ENCODE measurements at places on chromosomes 6 and 20.

- DNase-seq: peak; percentile 14
These were observed 6.5 kb upstream of the PERP start for GRCh38 chr6:138113588-138114210.

DNA sequence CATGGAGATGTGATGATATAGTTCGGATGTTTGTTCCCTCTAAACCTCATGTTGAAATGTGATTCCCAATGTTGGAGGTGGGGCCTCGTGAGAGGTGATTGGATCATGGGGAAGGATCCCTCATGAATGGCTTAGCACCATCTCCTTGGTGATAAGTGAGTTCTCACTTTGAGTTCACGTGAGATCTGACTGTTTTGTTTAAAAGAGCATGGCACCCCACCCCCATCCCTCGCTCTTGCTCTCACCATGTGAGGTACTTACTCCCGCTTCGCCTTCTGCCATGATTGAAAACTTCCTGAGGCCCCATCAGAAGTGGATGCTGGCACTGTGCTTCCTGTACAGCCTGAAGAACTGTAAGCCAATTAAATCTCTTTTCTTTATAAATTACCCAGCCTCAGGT is 10.9 kb downstream of the SLC32A1 start:
- no peak for DNase-seq

DNA sequence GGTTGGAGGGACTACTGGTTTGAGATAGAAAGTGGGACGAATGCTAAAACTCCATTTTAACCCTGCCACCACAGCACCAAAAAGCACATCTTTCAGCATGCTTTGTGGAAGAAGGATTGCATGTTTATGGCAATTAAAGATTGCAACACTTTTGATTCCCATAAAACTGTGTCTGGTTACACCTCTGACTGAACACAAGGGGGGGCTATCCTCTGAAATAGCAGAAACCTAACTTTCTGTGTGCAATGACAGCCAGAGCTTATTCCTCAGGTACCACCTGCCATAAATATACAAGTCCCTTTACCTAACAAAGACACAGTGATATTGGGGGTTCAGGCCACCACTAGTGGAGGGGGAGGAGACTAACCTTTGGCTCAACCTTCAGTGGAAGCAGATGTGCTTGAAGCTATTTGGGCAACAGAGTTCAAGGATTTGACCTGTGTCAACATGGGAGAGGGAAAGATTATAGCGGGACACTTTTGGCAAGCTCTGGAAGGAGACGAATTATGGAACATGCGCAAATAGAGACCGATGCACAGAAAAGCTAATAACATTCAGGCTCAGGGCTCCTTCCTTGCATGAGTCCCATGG is 9.6 kb upstream of the PLG start:
- DNase-seq: no peak

DNA sequence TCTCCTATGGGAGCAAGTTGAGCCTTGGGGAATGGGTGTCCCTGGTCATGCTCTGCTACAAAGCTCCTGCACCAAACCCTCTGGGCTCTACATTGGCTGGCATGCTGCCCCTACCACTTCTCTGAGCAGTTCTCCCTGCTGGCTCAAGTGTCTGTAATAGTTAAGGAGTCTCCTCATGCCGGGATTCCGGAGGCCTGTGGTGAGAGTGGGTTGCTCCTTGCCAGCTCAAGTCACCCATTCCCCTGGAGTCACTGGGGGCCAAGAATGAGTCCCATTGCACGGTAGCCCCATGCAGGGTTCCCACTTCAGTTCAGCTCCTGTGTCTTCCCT is 173.9 kb downstream of the PRDM13 start:
- no peak for DNase-seq

DNA sequence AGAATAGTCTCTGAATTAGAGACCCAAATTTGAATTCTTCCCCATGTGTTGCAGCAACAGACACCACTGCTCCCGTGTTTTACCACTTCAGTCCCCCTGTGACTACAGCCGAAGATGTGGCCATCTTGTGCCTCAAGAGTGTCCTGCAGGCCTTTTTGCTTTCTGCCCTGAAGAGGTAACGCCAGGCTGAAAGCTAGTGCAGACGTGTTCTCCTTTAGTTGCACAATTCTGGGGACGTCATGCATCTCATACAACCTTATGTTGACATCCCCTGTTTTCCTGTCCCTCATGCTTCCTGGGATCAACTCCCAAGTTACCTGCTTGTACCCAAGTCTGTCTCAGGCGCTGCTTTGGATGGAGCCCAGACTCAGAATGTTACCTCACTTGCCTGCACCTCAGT is 69.1 kb upstream of the SLC22A23 start:
- no peak for DNase-seq

DNA sequence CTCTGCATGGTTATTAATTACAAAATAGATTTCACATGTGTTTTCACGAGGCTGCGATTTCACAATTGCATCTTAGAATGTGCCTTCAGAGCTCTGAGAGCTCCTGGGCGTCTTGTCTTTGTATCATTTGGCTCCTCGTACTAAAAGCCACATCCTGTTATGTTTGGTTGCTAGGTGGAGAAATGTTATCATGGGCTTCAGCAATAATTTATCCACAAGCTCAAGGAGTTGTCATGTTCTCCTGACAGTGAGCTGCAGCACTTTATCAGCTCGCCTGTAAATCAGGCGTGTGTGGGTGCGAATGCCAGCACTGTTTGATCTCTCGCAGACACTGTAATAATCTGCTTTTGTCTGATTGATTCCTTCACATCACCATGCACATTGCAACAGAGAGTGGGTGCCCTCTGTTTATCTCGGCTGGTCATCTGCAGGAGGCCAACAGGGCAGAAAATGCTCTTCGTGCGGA is 218.6 kb upstream of the ZFP64 start:
- DNase-seq: no peak

- DNase-seq: peak; percentile 81
These were observed 3.7 kb downstream of the PRSS16 start for GRCh38 chr6:27251112-27251605.

- peak; percentile 42 for DNase-seq
These were observed at the start of gene SLC22A3 for GRCh38 chr6:160348223-160349019. Gene SLC22A3, plus strand, starts transcription at chr6:160348378. Its CDS starts 42 bp downstream, at chr6:160348420.

GRCh38 chr6:65461121-65461520 is 245.9 kb downstream of the EYS start:
- DNase-seq: no peak

DNA sequence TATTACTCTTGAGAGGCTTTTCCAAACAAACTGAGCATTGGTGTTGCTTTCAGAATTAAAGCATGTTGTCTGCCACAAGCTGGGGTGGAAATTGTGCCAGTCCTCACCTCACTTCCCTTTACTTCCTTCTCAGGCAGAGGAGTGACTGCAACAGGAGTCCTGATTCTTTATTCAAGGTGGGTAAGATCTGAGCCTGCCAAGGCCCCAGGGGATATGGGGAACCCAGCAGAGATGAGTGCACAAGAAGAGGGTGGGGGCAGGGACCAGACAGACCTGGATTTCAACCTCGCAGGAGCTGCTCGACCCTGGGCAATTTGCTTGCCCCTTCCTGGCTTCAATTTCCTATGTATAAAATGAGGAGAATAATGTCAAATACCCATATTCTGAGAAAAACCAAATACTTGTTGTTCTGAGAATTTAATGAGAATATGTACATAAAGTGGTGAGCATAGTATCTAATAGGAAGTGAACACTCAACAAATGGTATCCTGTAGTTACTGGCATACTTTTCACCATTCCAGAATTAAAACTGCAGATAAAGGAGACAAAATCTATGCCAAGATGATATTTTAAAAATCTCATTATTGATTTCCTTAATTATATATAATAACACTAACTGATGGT is 17.8 kb downstream of the MAN1A1 start:
- DNase-seq: no peak

DNA sequence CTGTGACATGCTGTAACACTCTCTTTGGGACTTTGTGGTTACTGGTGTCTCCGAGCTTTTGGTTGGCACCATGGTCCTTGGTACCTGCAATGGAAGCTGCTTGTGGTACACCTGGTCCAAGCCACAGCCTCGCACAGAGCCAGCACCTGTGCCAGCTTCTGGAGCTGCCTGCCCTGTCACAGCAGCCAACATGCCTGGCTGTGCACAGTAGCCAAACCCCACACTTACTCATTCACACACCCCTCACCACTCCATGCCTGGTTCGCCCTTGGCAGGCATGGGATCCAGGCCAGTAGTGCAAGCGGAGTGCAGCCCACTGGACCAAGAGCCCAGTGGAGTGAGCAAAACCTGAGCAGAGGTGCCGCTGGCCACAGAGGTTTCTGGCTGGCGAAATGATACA is 459.9 kb downstream of the TBC1D32 start:
- no peak for DNase-seq

GRCh38 chr20:47800623-47801022 is 15.3 kb upstream of the SULF2 start:
- DNase-seq: no peak

DNA sequence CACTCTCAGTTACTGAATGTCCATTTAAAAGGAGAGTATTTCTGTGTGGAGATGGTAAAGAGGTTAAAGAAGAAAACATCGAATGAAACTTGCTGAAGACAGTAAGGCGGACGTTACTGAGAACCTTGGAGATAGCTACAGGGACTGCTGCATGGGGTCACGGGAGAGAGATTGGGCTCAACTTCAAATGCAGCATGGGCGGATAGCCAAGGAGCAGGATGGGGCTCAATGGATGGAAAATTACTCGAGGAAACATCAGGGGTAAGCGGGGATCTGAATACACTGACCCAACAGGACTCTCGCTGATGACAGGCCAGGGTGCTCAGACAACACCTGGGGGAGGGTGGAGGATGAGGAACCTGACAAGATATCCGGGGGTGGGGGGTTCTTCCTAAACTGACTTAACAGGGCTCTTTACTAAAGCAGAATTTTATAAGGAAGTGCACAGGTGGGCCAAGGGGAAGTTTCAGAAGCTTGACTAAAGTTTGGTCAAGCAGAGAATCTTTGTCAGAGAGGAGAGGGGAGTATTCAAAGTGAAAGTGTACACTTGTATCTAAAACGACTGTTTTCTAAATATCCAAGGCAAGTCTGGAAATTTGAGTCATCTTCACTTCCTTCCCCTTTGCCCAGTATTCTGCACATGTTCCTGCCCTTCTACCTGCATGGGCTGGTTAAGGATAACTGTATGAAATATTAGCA is 22.8 kb downstream of the ECT2L start:
- no peak for DNase-seq

DNA sequence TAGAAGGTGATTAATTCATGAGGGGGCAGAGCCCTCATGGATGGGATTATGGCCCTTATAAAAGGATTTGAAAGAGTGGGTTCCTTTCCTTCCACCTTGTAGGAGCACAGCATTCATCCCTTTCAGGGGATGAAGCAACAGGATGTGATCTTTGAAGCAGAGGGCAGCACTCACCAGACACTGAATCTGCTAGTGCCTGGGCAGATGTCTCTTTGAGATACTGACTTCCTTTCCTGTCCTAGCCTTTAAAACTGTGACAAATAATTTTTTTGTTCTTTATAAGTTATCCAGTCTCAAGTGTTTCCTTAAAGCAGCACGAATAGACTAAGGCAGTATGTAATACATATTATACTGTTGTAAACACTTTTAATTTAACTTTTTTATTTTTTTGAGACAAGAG is 538.6 kb upstream of the RNF217 start:
- DNase-seq: peak; percentile 82

DNA sequence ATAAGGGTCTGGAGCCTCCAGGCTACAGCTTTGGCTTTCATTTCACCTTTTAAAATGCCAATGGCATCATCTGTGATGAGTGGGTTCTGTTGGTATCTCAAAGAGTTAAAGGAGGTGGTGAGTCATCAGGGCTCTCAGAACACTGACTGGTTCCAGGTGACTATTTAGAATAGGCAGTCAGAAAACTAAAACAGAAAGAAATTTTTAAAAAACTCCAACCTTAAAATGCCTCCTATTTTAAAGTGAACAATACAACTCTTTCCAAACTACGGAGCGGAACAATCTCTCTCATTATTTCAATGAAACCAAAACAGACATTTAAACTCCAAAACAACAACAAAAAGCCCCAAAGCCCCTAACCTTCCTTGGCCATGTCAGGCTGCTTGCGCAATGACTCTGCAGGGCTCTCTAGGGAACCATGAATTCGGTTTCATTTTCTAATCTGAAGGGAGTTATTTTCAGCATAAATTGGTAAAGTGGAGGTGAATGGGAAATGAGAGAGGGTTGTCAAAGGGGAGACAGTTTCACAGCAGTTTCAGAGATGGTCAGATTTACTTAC is 194.9 kb downstream of the KIF6 start:
- DNase-seq: no peak

DNA sequence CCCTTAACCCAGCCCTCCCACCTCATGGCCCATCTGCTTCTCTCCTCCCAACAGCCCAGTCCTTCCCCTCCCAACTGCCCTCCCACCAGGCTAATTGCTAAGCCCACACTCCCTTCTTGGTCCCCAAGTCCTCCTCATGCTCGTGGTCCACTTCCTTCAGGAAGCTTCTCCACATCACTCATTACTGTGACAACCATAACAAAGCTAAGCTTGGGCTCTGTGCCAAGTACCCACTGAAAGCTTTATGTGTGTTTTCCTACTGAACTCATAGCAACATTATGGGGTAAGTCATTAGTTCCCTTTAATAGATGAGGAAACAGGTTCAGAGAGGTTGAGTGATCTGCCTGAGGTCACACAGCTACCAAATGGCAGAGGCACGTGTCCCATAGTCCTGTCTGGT is 16.2 kb downstream of the FRS3 start:
- no peak for DNase-seq

- no peak for DNase-seq
These were observed 94.5 kb upstream of the VSTM2L start for GRCh38 chr20:37808233-37809070.

GRCh38 chr20:5710551-5710950 is 39.6 kb upstream of the SHLD1 start:
- no peak for DNase-seq

GRCh38 chr6:112717401-112717800 is 370.3 kb downstream of the RFPL4B start:
- no peak for DNase-seq

- DNase-seq: no peak
These were observed 6.2 kb downstream of the PCNA start for GRCh38 chr20:5113615-5113986.

- no peak for DNase-seq
These were observed 11.8 kb downstream of the CHMP4B start for GRCh38 chr20:33822991-33823390.

All from NCI-H524 (cell line).